Left ventricle myocardium inferior (tissue), 1 donor: ENCODE measurements at places on chromosomes 3 and 15. TPM values are rescaled to one million over a fixed set of nuclear protein-coding genes. Genes with fewer than 3 reads are reported as not detected.

Gene TIGIT
- not detected for total RNA-seq

Gene POPDC2
- 512 TPM for total RNA-seq

GRCh38 chr3:153749070-153749610 is 372.1 kb upstream of the ARHGEF26 start:
- DNase-seq = no peak
- no peak overlapping the region for H3K27ac ChIP-seq
- H3K27me3 ChIP-seq = no peaks in the 10 kb centered on the region
- H3K4me1 ChIP-seq = no peaks in the 10 kb centered on the region

Gene FAM81A
- total RNA-seq = 2.9 TPM

GRCh38 chr15:71746719-71747118 is 63.6 kb upstream of the NR2E3 start:
- H3K4me3 ChIP-seq = no peak overlapping the region
- no peaks in the 10 kb centered on the region for H3K4me1 ChIP-seq
- no peak for DNase-seq
- H3K36me3 ChIP-seq = peaks cover 28% of the 10 kb centered on the region
- H3K27ac ChIP-seq = no peak overlapping the region

GRCh38 chr15:96166223-96167200 is 164.0 kb upstream of the NR2F2 start:
- no peak for DNase-seq
- H3K27ac ChIP-seq = peak overlapping the region; percentile 6
- H3K36me3 ChIP-seq = no peaks in the 10 kb centered on the region
- peaks cover 4% of the 10 kb centered on the region for H3K4me1 ChIP-seq

DNA sequence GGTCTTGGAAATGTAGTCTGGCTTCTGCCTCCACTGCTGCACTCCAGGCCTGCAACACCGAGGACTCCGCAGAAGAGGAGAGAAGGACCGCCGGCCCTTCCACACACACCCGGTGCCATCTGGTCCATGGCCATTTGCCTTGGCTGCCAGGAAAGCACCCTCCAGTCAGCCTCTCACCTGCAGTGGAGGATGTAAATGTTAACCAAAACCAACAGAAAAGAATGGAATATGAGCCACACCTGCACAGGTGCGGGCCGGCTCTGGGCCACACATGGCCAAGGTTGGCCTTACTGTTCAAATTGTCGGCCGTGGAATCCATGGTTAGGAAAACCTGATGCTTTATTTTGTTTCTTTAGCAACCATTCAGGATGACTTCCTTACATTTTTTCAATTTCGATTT is 178.3 kb upstream of the C2CD4B start:
- H3K27ac ChIP-seq = no peak overlapping the region
- no peaks in the 10 kb centered on the region for H3K36me3 ChIP-seq
- DNase-seq = no peak
- H3K27me3 ChIP-seq = no peaks in the 10 kb centered on the region
- H3K4me3 ChIP-seq = no peak overlapping the region

Gene PTPN23
- total RNA-seq = 20.0 TPM

Gene TNNC1
- total RNA-seq = 8,962 TPM

Gene ITIH1
- total RNA-seq = not detected

Gene TMEM212
- total RNA-seq = not detected

DNA sequence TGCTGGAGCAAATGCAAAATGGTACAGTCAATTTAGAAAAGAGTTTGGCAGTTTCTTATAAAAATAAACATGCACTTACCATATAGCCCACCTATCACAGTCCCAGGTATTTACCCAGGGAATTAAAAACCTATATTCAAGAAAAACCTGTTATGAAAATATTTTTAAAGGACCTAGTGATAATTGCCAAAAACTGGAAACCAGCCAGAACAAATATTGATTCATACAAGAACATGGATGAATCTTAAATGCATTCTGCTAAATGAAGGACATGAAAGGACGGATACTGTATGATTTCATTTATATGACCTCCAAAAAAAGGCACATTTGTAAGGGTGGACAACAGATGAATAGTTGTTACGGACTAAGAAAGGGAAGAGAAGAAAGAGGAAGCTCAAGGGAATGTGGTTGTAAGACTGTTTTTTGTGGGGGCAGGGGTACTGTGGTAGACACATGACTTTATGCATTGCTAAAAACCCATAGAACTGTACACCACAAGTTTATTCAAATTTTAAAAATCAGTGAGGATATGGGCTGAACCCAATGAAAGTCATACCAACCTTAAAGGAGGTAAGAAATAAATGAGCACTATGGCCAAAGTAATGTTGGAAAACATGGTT is 61.0 kb downstream of the ZBBX start:
- no peak overlapping the region for H3K4me3 ChIP-seq
- DNase-seq = no peak
- no peaks in the 10 kb centered on the region for H3K4me1 ChIP-seq
- H3K27ac ChIP-seq = no peak overlapping the region
- no peaks in the 10 kb centered on the region for H3K27me3 ChIP-seq

DNA sequence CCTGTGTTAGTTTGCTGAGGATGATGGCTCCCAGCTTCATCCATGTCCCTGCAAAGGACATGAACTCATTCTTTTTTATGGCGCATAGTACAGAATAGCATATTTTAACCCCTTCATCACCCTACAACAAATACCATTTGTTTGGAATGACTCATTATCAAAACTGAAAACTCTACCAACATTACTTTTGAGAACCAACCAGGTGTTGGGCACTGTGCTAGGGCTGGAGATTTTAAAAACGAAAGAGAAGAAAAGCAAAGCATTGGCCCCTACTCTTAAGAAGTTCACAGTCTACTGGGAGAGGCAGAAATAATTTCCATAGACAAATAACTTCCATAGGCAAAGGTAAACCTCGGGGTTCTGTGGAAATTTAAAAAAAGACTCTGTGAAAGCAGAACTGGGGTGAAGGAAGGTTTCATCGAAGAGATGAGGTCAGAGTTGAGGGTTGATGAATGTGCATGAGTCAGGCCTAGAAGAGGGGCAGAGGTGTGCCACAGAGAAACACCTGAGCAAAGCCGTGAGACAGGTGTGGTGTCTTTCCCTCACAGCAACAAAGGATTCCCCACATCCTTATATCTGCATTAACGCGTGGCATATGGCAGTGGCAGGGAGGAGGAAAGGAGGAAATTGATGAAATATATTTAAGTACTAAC is 51.0 kb downstream of the MCF2L2 start:
- no peaks in the 10 kb centered on the region for H3K27me3 ChIP-seq
- no peak overlapping the region for H3K27ac ChIP-seq
- no peak overlapping the region for H3K4me3 ChIP-seq

- peaks cover 7% of the 10 kb centered on the region for H3K27me3 ChIP-seq
- H3K4me1 ChIP-seq = peaks cover 27% of the 10 kb centered on the region
- H3K36me3 ChIP-seq = no peaks in the 10 kb centered on the region
- H3K4me3 ChIP-seq = no peak overlapping the region
Measured at GRCh38 chr3:46068501-46068900, 41.2 kb upstream of the XCR1 start.

DNA sequence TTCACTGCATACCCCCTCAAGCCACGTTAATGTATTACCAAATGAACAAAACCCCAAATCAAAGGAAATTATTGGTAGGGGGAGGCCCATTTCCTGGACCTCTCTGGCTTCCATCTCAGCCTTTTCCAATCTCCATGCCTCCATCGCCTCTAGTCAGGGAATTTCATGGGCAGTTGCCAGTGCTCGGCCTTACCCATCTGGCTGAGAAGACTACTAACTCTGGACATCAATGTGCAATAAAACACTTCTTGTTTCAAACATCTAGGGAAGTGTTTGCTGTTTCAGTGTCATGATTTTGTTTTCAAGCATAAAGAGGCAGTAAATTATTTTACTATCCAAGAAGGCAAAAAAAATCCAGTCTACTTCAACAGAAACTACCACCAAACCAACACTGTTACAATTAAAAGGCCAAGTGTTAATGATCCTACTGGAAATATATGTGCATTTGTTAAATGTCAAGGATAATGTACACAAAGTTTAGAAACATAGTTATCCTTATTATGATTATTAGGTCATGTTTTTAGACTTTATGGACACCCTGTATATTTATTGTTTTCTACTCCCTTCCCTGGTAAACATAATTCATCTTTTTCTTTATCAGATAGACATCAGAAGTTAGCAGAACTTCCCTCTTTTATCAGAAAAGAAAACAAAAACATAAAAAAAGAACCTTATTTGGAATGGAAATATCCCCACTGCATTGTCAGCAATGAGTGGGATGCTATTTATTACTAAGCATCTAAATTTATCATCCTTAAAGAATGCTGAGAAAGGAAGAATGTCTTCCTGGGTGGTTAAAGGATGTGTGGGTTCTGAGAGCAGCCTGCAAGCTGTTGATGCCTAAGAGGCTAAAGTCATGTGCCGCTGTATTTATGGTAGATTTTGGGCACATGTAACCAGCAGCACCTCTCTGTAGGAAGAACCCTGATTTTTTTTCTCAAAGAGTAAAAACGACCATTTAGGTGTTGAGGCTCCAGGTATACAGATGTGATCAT is 15.2 kb downstream of the LDHAL6B start:
- peaks cover 40% of the 10 kb centered on the region for H3K36me3 ChIP-seq
- no peaks in the 10 kb centered on the region for H3K27me3 ChIP-seq
- H3K4me1 ChIP-seq = peaks cover 31% of the 10 kb centered on the region
- no peak overlapping the region for H3K27ac ChIP-seq
- H3K4me3 ChIP-seq = no peak overlapping the region

DNA sequence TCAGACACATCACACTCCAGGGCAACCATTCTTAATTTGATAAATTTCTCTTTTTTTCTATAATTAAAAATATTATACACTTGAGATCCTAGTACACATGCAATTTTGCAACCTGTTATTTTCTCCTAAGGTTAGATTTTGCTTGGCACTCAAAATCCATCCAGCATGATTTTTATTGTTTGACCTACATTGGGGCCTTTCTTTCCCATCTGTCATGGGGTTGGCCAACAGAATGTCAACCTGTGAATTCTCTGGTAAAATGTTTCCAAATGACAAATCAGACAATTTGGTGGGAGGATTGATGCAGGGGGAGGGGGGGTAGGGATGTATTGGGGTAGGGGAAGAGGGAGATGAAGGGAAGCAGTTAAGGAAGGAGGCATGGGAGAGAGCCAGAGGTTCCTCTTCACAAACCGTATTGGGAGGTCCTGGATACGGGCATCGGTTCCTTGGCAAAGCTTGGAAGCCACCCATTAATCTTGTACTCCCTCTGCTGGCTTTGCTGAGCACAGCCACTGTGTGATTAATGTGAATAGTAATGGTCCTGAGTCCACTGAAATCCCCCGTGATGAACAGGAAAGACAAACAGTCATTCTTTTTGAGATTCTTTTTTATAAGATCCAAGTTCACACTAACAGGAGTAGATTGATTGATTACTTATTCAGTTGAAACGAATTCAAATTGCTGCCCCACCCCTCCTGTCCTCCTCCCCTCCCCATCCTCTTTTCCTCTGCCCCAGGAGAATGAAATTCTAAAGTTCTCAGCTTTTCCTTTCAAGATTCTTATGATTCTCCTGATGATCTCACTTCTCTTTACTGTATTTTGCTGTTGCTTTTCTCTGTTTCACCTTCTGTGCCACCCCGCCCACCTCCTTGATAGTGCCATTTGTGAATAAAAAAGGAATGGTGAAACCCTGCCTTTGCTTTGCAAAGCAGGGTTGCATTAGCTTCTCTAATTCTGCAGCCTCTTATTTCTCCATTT is 82.2 kb upstream of the SLC25A26 start:
- H3K4me1 ChIP-seq = peaks cover 18% of the 10 kb centered on the region
- no peak overlapping the region for H3K4me3 ChIP-seq
- H3K27ac ChIP-seq = peak overlapping the region; percentile 47
- no peaks in the 10 kb centered on the region for H3K27me3 ChIP-seq
- peak; percentile 28 for DNase-seq
- H3K36me3 ChIP-seq = no peaks in the 10 kb centered on the region

Gene KBTBD8
- total RNA-seq = 3.6 TPM

- H3K4me3 ChIP-seq = no peak overlapping the region
- H3K4me1 ChIP-seq = peaks cover 11% of the 10 kb centered on the region
- no peak for DNase-seq
- no peak overlapping the region for H3K27ac ChIP-seq
- peaks cover 15% of the 10 kb centered on the region for H3K36me3 ChIP-seq
Measured at GRCh38 chr3:64234571-64234970, 9.3 kb upstream of the PRICKLE2 start.

DNA sequence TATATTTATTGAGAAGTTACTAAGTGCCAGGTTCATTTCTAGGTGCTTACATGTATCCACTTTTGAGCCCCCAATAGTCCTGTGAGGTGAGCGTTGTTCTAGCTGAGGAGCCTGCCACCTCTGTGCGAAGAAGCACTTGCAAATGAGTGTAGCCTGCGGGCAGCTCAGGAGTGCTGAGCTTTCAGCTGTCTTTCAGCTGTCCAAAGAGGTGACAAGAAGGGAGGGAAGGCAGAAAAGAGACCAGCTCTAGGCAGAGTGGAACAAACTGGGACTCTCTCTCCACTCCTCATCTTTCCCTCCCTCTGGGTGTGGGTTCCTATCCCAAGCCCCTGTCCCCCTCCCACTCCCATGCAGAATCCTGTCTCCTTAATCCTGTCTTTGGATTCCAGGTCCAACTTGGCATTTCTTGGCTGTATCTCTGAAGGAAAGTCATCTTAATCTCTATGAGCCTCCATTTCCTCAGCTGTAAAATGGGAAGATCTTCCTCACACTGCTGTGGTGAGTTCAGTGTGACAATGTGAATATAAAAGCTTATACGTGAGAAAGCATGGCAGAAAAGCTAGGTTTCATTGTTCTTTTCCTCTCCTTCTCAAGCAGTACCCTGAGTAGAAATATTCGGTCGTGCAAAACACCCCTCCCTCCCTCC is 6.7 kb upstream of the SRP14 start:
- peaks cover 62% of the 10 kb centered on the region for H3K4me1 ChIP-seq
- no peaks in the 10 kb centered on the region for H3K27me3 ChIP-seq
- peak overlapping the region; percentile 26 for H3K4me3 ChIP-seq
- DNase-seq = no peak
- no peaks in the 10 kb centered on the region for H3K36me3 ChIP-seq

GRCh38 chr3:192907784-192908183 is 9.9 kb downstream of the MB21D2 start:
- H3K4me1 ChIP-seq = peaks cover 9% of the 10 kb centered on the region
- no peak overlapping the region for H3K4me3 ChIP-seq
- H3K27me3 ChIP-seq = no peaks in the 10 kb centered on the region
- no peak for DNase-seq

Gene GSK3B
- total RNA-seq = 42.5 TPM
